ENCODE measurements at places on chromosomes 3 and 15. TPM values are rescaled to one million over a fixed set of nuclear protein-coding genes. Genes with fewer than 3 reads are reported as not detected.

CHAC1 gene
- total RNA-seq, result 4.5 TPM

GRCh38 chr3:172869784-172870518 lies 119.4 kb downstream of the ECT2 start:
- DNase-seq, result no peak
- peaks cover 9% of the 10 kb centered on the region for H3K27me3 ChIP-seq
- no peaks in the 10 kb centered on the region for H3K4me1 ChIP-seq
- H3K27ac ChIP-seq, result no peak overlapping the region
- no peak overlapping the region for H3K4me3 ChIP-seq

PLCD1 gene
- total RNA-seq, result 6.9 TPM

PLSCR2 gene
- total RNA-seq, result not detected

DNA sequence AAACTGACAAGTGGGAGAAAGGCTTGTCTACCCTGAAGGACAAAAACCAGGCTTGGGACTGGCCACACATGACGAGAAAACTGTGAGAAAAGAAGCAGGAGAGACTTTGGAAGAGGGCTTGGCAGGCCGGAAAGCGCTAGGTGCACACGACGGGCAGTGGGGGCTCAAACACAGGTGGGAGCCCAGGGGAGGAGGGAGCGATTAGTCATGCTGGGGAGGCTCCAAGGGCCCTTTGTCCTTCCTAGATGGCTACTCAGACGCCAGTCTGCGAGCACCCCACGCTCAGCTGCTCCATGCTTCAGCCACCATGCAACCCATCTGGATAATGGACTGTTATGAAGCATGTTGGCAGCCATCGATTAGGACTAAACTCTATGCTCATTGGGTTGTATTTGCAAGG lies 17.1 kb downstream of the LIPC start:
- H3K4me3 ChIP-seq, result no peak overlapping the region
- H3K27me3 ChIP-seq, result no peaks in the 10 kb centered on the region
- no peak overlapping the region for H3K27ac ChIP-seq

- no peak overlapping the region for H3K27ac ChIP-seq
- DNase-seq, result no peak
- H3K36me3 ChIP-seq, result peaks cover 3% of the 10 kb centered on the region
- H3K4me3 ChIP-seq, result no peak overlapping the region
- peaks cover 11% of the 10 kb centered on the region for H3K4me1 ChIP-seq
- peaks cover 17% of the 10 kb centered on the region for H3K27me3 ChIP-seq
Observed at GRCh38 chr3:197561926-197562325, 6.2 kb upstream of the BDH1 start.
